ENCODE measurements at places on chromosomes 6 and 20.
A peak's percentile ranks its signal among the peaks of the same experiment; 100 is the strongest.

- no peak for DNase-seq
These were observed 24.8 kb downstream of the ZNF311 start for GRCh38 chr6:28980137-28980851.

GRCh38 chr20:44785768-44786167 lies 24.6 kb downstream of the RIMS4 start:
- no peak for DNase-seq

DNA sequence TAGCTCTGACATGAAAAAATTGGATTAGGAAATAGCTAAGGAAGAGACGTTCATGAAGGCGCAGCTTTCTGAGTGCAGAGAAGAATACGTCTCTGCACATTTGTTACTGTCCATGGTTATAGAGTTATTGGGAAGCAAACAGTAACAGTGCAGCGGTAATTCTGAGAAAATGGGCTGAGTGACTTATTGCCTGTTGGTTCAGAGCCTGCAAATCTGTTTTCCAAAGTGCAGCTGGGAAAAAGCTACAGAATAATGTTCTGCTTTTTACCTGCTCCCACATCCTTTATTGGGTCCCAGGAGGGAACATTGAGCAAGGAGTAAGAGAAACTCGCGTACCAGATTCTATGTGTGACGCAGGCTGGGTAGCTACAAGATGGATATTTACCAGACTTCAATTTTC lies 160.2 kb downstream of the BTBD3 start:
- no peak for DNase-seq

- no peak for DNase-seq
These were observed 7.4 kb upstream of the LAMP5 start for GRCh38 chr20:9506964-9507369.

DNA sequence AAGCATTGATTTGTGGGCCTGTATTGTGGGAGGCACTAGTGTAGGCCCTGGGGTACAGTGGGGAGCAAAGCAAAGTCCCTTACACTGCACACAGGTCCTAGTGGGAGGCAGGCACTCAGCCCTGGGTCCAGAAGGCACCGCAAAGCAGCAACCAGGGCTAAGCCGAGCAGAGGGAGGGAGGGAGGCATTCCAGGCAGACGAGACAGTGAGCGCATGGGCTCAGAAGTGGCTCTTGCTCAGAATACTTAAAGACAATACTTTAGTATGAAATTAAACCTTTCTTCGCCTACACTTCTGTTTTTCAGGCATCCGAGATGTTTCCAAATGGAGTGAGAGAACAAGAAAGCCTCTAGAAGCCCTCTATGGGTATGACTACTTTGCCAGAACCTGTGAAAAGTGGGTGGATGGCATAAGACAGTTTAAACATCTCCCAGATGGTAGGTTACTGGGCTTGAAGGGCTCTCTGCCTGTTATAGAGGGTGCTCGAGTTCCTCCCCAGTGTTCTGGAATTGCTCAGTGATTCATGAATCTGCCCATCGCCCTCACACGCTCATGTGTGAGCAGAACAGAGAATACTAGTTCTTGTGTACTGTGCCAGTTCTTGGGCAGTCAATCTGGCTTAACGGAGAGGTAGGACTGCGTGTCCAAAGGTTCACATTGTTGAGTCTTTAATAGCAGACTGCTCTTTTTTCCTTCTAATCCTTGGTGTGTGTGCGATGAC lies 18.7 kb downstream of the BPHL start:
- no peak for DNase-seq

GRCh38 chr6:30876039-30876730 lies 8.1 kb upstream of the DDR1 start:
- DNase-seq: no peak

DNA sequence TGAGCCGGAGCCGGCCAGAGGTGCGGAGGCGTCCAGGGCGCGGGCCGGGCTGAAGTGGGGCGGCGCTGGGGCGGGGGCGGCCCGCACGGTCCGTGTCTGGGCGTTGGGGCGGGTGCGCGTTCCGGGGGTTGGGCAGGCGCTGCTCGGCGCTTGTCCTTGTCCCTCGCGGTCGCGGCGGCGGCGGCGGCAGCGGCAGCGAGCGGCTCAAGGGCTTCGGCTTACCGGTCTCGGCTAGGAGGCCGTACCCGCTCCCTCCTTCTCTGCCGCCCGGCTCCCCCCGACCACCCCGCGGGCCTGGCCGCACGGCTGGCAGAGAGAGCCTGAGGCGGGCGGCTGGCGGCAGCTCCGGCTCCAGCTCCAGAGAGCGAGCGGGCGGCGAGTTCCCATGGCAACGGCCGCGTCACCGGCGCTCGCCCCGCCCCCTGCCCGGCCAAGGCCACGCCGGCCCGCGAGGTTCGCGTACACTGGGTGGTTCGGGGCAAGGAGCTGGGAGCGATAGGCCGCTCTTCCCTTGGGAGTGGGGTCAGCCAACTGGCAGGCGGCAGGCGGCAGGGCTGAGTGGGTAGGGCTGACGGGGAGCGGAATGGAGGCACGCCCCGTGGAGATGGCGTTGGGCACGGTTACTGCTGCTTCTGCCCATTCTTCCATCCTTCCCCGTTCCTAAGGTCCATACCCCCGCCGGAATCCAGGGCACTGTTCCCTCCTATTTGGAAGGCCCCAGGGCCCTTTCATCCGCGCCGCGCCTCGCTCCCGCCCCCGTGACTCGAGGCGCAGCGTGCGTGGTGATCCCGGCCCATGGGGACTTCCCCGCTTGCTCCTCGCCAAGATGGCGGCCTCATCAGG lies at the start of gene LRRC73:
Gene LRRC73, minus strand, starts transcription at position 363 of the 843 bp plus-strand sequence. CDS start 561 bp downstream, outside the sequence.
- DNase-seq: peak; percentile 71

DNA sequence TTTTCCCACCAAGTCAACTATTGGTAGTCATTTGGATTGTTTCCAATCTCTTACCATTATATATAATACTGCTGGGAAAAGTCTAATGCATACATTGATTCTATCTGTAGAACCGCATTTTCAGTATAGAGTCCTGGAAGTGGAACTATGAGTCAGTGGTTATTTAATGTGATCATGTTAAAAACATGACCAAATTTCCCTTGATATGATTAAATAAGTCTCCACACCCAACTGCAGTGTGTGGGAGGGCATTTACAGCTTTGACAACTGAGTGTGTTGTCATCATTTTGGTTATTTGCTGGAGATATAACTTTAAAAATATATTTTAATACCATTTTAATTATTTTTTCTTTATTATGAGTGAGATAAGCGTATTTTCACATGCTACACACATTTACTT lies 1027.6 kb downstream of the EYS start:
- DNase-seq: no peak

All from stimulated activated CD4-positive, alpha-beta T cell treated with anti-CD3 and anti-CD28 coated beads, Interleukin-4, amount 100 ng/mL, for 4 hours (primary cell).